ENCODE measurements at places on chromosomes 5 and 9. TPM values are rescaled to one million over a fixed set of nuclear protein-coding genes. Genes with fewer than 3 reads are reported as not detected.

Gene SLC6A7
- 0.02 TPM for polyA plus RNA-seq

Gene GRXCR2
- polyA plus RNA-seq: not detected

Gene MCTP1
- 0.56 TPM for polyA plus RNA-seq

Gene DYNC2I2
- polyA plus RNA-seq: 78.5 TPM

Gene SLC25A2
- polyA plus RNA-seq: 0.05 TPM

Gene LIFR
- 2.0 TPM for polyA plus RNA-seq

Gene MCIDAS
- polyA plus RNA-seq: 0.15 TPM

Gene SELENOP
- 5.5 TPM for polyA plus RNA-seq

Gene BARHL1
- polyA plus RNA-seq: not detected

Gene HAVCR1
- polyA plus RNA-seq: not detected

DNA sequence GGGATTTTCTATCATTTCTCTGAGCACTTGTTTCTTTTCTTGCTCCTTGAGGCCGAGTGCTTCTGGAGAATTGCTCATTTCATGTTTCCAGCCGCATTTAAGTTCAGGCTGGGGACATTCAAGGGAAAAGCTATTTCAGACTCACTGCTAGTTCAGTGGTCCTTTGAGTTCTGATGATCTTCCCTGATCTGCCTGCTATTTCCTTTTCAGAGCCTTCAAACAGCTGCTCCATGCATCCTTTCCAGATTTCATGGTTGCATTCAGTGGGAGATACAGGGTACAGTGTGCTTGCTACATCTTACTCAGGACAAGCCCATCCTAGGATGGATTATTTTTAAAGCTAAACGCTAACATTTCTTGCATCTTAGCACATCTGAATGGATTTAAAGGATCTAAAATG is 14.7 kb downstream of the NDUFS4 start:
- H3K4me1 ChIP-seq: no peaks in the 10 kb centered on the region
- H3K27ac ChIP-seq: no peak overlapping the region
- no peak for DNase-seq
- no peaks in the 10 kb centered on the region for H3K27me3 ChIP-seq

DNA sequence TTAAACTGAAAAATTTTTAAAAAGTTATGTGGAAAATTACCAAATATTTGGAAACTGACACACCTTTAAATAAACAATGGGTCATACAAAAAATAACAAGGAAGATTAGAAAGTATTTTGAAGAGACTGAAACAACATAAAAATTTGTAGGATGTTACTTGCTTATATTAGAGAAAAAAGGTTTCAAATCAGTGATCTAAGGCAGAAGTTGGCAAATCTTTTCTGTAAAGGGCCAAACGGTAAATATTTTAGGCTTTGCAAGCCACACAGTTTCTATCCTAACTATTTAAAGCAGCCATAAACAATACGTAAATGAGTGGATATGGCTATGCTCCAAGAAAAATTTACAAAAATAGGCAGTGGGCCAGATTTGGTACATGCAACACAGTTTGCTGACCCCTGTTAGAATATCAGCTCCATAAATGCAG is 81.3 kb downstream of the OXCT1 start:
- H3K4me3 ChIP-seq: no peak overlapping the region
- no peak for DNase-seq
- H3K36me3 ChIP-seq: no peaks in the 10 kb centered on the region
- H3K4me1 ChIP-seq: no peaks in the 10 kb centered on the region

DNA sequence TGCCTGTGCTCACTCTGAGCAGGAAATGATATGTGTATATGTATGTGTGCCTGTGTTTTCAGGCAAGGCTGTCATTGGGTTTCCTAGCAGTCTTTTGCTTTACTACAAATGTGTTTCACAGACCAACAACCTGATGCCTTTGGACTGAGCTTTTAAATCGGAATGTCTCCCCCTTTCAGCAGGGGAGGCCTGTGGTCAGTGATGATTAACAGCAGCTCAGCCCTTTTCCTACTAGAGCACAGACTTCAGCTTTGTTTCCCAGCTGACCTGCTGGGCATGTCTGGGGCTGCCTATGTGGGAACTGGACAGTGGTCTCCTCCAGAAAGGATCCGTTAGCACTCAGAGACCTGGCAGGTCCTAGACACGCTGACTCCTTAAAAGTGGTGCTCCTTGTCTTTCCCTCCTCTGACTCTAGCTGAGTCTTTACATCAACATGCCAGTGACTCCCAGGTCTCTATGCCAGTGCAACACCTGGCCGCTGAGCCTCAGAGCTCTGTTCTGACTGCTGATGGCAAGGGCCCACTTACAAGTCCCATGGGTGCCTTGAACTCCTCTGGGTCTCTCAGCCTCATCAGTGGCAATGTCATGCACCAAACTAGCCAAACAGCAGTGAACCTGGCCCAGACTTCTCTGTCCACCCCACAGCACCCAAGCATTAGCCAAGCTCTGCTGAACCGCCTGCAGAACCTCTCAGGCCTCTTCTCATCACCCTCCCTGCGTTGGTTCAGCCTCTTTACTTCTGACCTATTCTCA is 7.7 kb downstream of the MACROH2A1 start:
- H3K27ac ChIP-seq: no peak overlapping the region
- H3K4me1 ChIP-seq: no peaks in the 10 kb centered on the region
- H3K36me3 ChIP-seq: no peaks in the 10 kb centered on the region

GRCh38 chr5:79936646-79937216 is 54.3 kb downstream of the MTX3 start:
- H3K36me3 ChIP-seq: no peaks in the 10 kb centered on the region
- no peak overlapping the region for H3K4me3 ChIP-seq
- DNase-seq: no peak
- H3K4me1 ChIP-seq: no peaks in the 10 kb centered on the region

GRCh38 chr9:93682155-93682968 is 106.0 kb downstream of the PHF2 start:
- no peak overlapping the region for H3K4me3 ChIP-seq
- peak overlapping the region; percentile 56 for H3K27ac ChIP-seq
- H3K36me3 ChIP-seq: no peaks in the 10 kb centered on the region
- H3K27me3 ChIP-seq: no peaks in the 10 kb centered on the region
- no peaks in the 10 kb centered on the region for H3K4me1 ChIP-seq
- peak; percentile 60 for DNase-seq

DNA sequence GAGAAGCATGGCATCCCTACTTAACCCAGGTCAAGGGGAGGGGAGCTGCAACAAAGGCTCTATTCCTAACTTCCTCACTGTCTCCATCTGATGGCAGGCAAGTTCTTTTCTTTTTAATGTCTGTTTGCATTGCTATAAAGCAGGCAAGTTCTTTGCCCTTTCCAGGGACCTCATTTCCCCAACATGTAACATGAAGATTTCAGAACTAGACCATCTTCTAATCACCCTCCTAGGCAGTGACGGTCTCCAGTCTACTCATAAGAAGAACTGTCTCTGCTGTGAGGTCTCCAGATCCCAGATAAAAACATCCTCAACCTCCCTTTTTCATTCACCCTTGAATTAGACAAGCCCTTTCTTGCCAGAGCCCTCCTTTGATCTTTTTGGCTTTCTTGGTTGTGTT is 42.1 kb downstream of the PPP1R2B start:
- H3K27ac ChIP-seq: no peak overlapping the region
- no peaks in the 10 kb centered on the region for H3K4me1 ChIP-seq
- no peaks in the 10 kb centered on the region for H3K36me3 ChIP-seq
- H3K4me3 ChIP-seq: no peak overlapping the region

- H3K27ac ChIP-seq: no peak overlapping the region
- no peak for DNase-seq
- no peaks in the 10 kb centered on the region for H3K27me3 ChIP-seq
- no peaks in the 10 kb centered on the region for H3K36me3 ChIP-seq
Measured at GRCh38 chr5:135560858-135561257, 17.9 kb downstream of the CXCL14 start.

- H3K36me3 ChIP-seq: no peaks in the 10 kb centered on the region
- H3K27me3 ChIP-seq: no peaks in the 10 kb centered on the region
- H3K27ac ChIP-seq: no peak overlapping the region
Measured at GRCh38 chr5:122435234-122435633, 123.2 kb downstream of the SNCAIP start.

GRCh38 chr5:124132843-124133242 is 613.6 kb downstream of the ZNF608 start:
- H3K4me3 ChIP-seq: no peak overlapping the region
- no peak for DNase-seq
- no peaks in the 10 kb centered on the region for H3K27me3 ChIP-seq
- no peaks in the 10 kb centered on the region for H3K36me3 ChIP-seq

- peak overlapping the region; percentile 82 for H3K4me3 ChIP-seq
- no peaks in the 10 kb centered on the region for H3K36me3 ChIP-seq
- H3K27me3 ChIP-seq: no peaks in the 10 kb centered on the region
- peaks cover 4% of the 10 kb centered on the region for H3K4me1 ChIP-seq
Measured at GRCh38 chr9:111483439-111483857, 735 bp downstream of the ECPAS start.

DNA sequence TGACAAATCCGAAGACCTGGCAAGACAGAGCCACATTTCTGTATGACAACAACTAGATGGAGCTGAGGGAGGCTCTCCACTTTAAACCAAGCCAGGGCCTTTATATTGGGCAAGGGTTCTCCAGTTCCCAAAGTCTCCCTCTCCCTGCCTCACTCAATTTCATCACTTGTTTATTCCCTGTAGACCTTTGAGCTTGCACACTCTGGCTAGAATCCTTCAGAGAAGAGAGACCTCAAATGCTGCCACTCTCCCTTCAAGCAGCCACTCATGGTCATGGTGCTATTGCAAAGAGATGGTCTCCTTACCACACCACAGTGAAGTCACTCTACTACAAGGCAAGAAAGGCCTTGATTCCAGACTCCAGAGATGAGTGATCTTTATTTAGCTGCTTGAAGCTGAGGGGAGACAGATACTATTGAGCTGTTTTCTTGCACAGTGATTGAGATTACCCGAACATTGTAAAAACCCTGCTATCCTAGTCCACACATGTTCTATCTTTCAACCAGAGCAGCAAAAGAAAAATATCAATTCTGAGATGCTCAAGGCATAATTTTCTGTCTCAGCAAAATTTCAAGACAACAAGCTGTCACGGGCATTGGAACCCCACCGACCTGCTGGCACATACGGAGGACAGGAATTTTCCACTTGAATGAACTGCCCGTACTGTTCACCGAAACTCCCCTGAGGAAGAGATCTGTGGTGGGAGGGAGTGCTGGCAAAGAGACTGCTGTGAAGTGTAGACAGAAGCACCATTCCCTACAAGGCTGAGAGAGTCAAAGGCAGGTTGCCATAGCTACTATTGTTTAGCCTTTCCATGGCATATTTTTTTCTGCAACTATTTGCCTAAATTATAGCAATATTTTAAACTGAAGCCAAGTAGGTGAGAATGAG is 81.1 kb downstream of the CDO1 start:
- H3K36me3 ChIP-seq: no peaks in the 10 kb centered on the region
- no peak for DNase-seq

- H3K36me3 ChIP-seq: no peaks in the 10 kb centered on the region
- no peak for DNase-seq
- H3K4me1 ChIP-seq: 0 out of 2 replicates have a peak, but pooled peaks cover 2% of the 10 kb centered on the region
- no peaks in the 10 kb centered on the region for H3K27me3 ChIP-seq
Measured at GRCh38 chr9:88587885-88588649, 53.1 kb downstream of the NXNL2 start.

DNA sequence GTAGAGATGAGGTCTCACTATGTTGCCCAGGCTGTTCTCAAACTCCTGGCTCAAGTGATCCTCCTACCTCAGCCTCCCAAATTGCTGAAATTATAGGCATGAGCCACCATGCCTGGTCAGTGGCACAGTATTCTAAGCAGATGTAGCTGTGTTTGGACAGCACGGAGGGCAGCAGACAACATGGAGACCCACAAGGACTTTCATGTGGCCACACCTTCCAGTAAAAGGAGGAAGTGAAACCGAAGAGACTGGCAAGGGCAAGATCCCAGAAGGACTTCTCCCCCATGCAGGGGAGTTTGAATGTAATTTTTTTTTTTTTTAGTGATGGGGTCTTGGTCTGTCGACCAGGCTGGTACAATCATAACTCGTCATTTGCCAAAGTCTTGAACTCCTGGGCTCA is 172.2 kb downstream of the TRPM3 start:
- no peaks in the 10 kb centered on the region for H3K4me1 ChIP-seq
- H3K36me3 ChIP-seq: no peaks in the 10 kb centered on the region
- no peak overlapping the region for H3K27ac ChIP-seq
- DNase-seq: no peak
- no peaks in the 10 kb centered on the region for H3K27me3 ChIP-seq

Measured in H1 (cell line).